ENCODE measurements at places on chromosomes 12 and 14. TPM values are rescaled to one million over a fixed set of nuclear protein-coding genes. Genes with fewer than 3 reads are reported as not detected.

The GDF3 gene
- total RNA-seq, result not detected

The NOVA1 gene
- 3.4 TPM for total RNA-seq

The AHNAK2 gene
- 278 TPM for total RNA-seq

The HOXC12 gene
- not detected for total RNA-seq

The ARMH4 gene
- total RNA-seq, result 0.46 TPM

The RND1 gene
- total RNA-seq, result 5.1 TPM

The KLRD1 gene
- not detected for total RNA-seq

The FOXG1 gene
- 0.20 TPM for total RNA-seq

The PTHLH gene
- 13.2 TPM for total RNA-seq

The MYO1H gene
- not detected for total RNA-seq

The TMEM179 gene
- total RNA-seq, result 0.38 TPM

The KRT75 gene
- total RNA-seq, result 0.08 TPM

The SMOC1 gene
- 17.8 TPM for total RNA-seq

The SERPINA6 gene
- 1.1 TPM for total RNA-seq

The ZFYVE26 gene
- total RNA-seq, result 5.5 TPM

The NAV3 gene
- total RNA-seq, result 7.9 TPM

The HCAR3 gene
- total RNA-seq, result not detected

The CIROP gene
- not detected for total RNA-seq

The KRT71 gene
- not detected for total RNA-seq

The SLC25A47 gene
- not detected for total RNA-seq

The C14orf93 gene
- 3.7 TPM for total RNA-seq

The SLCO1A2 gene
- total RNA-seq, result not detected

The PLCZ1 gene
- total RNA-seq, result not detected

The RERGL gene
- total RNA-seq, result not detected

The MARS1 gene
- 125 TPM for total RNA-seq

The KERA gene
- total RNA-seq, result not detected

The OTOGL gene
- total RNA-seq, result not detected

The DEPDC4 gene
- total RNA-seq, result 0.28 TPM

The ADAMTS20 gene
- not detected for total RNA-seq

The CRIP1 gene
- 1,791 TPM for total RNA-seq

The NXPH4 gene
- total RNA-seq, result 4.1 TPM

The RHEBL1 gene
- total RNA-seq, result 4.9 TPM

The LBHD2 gene
- total RNA-seq, result not detected

The GOLGA5 gene
- 20.3 TPM for total RNA-seq

The TMEM132D gene
- total RNA-seq, result not detected

The PKP2 gene
- total RNA-seq, result 7.9 TPM

The MYH6 gene
- 0.13 TPM for total RNA-seq

The ADAM21 gene
- total RNA-seq, result not detected

Data from A549 treated with Hydrocortisone at 1 μM for 4 hours (cell line).